Mesothelial cell of epicardium (in vitro differentiated cells): ENCODE measurements at places on chromosomes 12 and 14.

- DNase-seq = no peak
Observed at GRCh38 chr14:37546621-37547447, 48.2 kb downstream of the FOXA1 start.

DNA sequence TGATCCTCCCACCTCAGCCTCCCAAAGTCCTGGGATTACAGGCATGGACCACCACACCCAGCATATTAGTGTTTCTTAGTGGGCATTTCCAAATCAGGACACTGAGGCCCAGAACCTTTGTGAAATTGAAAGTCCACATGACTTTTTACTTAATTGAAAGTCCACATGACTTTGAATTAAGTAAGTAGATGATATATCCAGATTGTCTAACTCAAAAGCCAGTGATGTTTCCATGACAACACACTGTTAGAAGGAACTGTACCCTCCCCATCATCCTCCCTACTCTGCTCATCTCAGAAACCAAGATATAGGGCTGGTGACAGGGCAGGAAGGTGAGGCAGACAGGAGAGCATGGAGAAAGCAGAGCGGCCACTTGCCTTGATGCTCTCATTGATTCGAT is 7.2 kb downstream of the MYO1A start:
- DNase-seq = no peak

DNA sequence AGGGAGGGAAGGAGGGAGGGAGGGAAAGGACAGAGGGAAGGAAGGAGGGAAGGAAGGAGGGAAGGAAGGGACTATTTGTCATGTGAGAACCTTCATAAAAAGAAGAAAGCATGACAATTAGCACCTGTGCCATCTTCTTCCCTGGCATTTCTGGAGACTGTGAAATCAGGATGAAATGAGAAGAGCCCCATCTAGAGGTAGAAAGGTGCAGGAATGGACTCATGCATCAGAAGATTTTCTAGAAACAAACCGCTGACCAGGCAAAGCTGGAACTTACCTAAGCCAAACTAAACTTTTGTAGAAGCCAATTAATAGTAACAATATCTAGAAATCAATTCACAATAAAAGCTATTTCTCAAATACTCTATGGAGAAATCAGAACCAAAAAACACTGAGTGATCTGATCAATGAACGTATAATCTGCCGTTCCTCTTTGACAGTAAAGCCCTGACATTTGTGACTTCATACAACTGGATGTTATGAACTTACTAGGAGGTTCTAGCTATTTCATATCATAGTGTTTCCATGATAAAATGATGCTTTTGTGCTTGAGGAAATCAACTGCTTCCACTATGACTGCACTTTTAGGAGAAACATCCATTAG is 24.4 kb upstream of the CRACR2A start:
- DNase-seq = no peak

DNA sequence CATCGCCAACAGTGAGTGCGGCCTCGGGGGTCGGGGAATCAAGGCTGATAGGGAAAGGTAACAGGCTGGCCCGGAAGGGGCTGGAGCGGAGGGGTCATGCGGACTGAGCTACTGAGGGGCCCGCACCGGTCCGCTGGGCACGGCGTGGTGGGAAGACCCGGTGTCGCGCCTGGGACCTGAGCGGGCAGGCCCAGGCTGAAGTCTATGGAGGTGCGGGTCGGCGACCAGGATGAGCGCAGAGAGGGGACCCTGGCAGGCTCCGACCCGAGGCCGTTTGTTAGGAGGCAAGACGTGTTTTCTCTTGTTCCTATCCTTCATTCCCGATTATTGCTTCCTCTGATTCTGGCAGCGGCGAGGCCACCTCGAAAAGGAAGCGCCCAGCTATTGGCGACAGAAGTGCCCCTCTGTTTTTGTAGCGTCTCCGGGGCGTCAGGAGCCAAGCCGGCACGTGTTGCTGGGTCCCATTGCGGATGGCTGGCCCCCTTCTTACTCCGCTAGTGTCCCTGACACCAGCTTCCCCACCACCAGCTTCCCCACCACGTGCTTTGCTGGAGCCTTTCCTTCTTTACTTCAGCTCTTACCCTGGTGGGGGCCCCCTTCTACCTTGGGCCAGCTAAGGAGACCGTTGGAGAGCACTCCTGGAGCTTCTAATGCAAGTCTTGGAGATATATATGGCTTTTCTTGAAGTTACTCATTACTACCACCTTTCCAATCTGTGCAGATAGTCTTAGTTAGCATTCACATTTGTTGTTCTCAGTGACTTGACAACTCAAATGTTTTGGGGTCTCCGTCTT is 653 bp downstream of the PA2G4 start:
- no peak for DNase-seq

DNA sequence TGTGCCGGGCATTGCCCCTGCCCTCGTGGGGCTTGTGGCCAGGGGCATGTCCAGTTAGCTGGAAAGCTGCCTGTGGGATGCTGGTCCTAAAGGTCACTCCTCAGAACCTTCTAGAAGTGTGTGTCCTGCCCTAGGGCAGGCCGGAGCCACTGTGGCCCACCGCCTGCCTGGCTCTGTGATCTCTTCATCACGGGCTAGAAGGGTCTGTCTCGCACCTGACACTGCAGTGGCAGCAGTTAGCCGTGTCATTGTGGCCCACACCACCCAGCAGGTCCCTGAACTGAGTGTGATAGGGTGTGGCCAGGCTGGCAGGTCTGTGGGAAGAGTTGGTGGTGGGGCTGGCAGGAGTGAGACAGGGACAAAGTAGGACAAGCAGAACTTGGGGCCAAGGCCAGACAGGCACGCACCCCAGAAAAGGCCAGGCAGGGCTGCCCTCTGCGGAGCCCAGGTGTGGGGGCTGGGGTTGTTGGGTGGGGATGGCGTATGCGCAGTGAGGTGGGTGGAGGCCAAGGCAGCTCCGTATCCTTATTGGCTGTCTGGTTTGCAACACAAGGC is 41.2 kb downstream of the ADGRD1 start:
- no peak for DNase-seq
